Activated naive CD4-positive, alpha-beta T cell (primary cell): ENCODE measurements at places on chromosomes 2 and 18.

- no peak for DNase-seq
Observed at GRCh38 chr2:181746844-181747243, 66.5 kb upstream of the NEUROD1 start.

DNA sequence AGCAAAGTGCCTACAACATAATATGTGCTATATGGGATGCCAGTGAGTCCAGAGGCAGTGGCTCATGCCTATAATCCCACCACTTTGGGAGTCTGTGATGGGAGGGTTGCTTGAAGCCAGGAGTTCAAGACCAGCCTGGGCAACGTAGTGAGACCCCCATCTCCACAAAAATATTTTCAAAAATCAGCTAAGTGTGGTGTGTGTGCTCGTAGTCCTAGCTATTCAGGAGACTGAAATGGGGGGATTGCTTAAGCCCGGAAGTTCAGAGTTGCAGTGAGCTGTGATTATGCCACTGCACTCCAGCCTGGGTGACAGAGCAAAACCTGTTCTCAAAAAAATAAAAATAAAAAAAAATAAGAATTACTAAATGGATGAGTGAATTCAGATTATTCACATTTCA, 23.4 kb downstream of the OTX1 start:
- no peak for DNase-seq

DNA sequence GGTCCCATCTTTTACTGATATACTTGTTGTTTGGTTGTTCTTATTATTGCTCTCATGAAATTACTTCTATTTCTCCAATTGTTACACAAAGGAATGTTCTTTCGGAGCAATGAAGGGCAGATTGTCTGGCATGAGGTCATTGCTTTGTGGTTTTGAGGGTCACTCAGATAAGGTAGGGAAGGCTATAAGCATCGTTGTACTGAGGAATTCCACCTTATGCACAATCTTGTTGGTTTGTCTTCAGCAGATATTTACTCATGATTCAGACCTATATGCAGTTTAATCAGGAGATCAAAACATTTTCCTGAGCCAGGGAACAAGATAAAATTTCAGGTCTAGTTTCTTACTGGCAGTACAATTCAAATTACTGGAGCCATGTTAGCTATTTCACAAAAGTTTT, 163.0 kb upstream of the SPHKAP start:
- no peak for DNase-seq

DNA sequence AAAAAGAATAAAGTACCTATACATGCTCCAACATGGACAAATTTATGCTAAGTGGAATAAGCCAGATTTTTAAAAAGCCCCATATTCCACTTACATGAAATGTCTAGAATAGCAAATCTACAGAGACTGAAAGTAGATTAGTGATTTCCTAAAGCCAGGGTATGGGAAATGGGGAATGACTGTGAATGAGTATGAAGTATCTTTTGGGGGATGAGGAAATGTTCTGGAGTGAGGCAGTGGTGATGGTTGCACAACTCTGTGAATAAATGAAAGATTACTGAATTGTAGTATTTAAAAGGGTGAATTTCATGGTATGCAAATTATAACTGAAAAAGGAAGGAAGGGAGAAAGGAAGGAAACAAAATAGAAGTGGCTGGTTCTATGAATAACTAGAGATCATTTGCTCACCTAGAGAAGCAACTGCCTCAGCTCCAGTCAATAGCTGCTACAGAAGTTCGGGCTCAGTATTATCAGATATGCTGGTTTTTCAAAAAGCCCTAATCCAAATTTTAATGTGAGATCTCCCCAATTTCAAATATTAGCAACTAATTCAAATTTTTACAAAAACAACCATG, 39.3 kb downstream of the MAP3K2 start:
- DNase-seq = no peak

DNA sequence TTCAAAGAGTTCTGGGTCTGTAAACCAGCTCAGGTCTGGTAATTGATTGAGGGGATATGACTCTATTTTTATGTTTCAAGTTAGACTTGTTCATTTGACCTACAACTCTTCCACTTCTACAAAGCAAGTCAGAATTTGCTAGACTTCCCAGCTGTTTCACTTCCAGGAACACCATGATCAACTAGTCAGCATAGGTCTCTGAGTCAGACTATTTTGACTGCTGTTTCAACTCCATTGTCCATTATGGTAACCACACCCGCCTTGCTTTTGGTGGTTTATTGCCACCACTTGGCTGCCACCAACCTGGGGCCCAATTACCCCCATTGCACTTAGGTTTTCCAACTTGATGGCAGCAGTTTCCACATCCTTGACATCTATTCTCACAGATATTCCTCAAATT, 116.6 kb downstream of the LAMA3 start:
- DNase-seq = no peak

DNA sequence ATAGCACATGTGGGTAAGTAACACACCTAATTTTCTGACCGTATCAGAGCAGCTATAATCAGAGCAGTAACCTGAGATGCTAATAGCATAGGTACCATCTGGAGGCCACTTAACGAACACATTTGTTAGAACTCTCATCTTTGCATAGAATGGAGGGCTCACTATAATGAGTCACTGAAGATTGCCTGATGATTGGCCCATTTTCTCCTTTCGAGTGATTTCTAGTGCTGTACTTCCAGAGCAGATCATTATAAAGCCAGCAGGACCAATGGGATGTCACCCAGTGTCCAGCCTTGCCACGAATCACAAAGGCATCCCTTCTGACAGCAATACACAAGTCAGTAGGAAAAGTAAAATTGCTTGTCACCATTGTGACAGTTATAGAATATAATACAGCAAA, 81.7 kb upstream of the REV1 start:
- no peak for DNase-seq

GRCh38 chr2:3302421-3302750, 75.2 kb downstream of the EIPR1 start:
- DNase-seq = no peak

DNA sequence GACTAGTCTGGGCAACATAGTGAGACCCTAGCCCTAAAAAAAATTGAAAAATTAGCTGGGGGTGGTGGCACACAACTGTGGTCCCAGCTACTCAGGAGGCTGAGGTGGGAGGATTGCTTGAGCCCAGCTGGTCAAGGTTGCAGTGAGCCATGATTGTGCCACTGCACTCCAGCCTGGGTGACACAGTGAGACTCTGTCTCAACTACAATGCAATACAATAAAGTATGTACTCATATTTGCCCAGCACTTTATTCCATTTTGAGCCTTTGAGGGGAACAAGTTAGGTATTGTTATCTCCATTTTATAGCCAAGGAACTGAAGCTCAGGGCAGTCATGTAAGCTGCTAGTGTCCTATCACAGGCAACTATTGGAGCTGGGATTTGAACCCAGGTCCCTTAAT, 49.3 kb upstream of the PLB1 start:
- no peak for DNase-seq

DNA sequence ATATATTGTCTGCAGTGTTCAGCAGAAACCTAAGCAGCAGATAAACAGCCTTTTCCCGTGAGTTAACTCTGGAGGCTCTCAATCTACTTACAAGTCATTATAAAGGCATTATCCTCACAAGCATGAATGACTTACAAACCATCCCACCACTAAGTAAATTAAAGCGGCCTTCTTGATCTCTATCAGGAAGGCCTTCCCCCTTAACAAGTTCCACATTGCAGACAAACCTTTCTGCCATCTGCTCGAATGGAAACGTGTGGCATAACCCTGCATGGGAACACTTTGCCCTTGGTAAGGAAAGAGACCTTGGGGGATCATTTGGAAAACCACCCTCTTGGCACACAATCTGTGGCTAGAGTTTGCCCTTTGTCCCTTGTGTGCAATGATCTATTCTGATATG, 199.5 kb downstream of the OSR1 start:
- no peak for DNase-seq

DNA sequence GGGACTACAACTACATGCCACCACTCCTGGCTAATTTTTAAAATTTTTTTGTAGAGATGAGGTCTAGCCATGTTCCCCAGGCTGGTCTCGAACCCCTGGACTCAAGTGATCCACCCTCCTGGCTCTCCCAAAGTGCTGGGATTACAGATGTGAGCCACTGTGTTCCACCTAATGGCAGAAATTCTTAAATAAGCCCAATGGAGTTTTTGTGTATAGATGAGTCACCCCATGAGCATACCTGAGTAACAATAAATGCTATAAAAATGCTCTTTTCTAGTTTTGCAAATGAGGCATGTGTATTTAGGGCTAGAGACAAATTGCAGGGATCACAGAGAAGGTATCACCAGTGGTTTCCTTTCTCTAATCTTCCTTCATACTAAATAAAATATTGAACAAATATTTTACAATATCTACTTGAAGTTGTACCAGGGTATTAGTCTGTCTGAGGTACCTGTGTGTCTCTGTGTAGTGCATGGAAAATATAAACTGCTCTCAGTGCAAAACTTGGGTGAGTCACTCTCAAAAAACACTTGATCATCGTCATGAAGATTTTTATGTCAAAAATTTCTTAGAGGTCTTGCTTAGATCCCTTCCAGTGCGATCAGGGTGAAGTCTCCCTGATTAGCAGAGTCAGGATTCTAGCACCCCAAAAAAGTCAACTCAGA, 337.1 kb upstream of the MMADHC start:
- no peak for DNase-seq

DNA sequence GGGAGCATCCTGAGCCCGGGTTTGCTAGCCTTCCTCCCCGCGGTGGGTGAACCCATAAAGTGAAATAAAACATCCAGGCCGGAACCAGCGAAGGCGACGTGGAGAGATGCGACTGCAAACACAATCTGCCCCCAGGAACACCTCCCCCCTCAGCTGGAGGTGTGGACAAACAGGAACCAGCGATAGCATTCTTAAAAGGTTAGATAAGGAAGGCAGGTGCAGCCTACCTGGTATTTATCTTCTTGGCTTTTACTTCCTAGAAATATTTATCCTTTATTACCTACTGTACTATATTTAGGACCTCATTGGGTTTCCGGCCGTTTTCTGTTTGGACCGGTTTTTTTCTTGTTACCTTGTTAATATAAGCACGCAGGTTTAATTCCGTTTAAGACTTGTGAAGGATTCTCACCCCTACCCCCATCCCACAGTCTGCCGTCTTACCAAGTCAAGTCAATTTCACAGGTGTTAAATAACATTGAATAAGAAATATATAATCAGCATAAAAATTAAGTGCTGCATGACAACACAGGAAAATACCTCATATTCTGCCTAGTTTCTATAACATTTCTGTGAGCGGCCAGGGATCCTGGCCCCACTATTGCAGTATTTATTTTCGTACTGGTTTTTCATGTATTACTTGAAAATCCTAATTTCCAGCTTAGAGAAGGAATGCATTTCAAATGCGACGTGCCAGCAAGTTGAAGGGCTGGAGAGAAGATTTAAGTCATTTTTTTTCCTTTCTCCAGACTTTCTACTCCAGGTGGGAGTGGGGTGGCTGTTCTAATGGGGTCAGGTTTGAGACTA, 224.0 kb upstream of the ID2 start:
- no peak for DNase-seq

DNA sequence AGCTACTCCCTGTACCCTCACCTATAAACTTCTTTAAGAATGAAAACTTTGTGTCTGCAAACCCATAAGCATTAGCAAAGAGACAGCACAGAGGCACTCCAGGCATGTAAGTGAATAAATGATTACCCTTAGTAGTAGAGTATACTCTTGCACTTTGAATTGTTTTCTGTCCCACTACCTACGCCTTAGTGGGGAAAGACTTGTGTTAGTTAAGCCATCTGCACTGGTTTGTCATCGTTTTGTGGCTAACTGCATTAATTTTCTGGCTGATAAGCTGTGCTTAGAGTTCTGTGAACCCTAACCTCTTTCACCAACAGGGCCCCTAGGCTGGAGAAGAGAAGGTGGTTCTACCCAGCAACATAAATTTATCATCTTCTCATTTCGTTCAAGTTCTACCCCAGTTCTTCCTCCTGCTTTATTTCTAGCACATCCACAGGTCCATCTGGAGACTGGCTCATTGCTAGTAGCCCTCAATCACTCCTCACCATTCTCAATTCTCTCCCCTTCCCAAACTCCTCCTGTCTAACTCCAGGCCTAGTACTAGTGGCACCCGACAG, 710 bp downstream of the LMAN2L start:
- DNase-seq = no peak

DNA sequence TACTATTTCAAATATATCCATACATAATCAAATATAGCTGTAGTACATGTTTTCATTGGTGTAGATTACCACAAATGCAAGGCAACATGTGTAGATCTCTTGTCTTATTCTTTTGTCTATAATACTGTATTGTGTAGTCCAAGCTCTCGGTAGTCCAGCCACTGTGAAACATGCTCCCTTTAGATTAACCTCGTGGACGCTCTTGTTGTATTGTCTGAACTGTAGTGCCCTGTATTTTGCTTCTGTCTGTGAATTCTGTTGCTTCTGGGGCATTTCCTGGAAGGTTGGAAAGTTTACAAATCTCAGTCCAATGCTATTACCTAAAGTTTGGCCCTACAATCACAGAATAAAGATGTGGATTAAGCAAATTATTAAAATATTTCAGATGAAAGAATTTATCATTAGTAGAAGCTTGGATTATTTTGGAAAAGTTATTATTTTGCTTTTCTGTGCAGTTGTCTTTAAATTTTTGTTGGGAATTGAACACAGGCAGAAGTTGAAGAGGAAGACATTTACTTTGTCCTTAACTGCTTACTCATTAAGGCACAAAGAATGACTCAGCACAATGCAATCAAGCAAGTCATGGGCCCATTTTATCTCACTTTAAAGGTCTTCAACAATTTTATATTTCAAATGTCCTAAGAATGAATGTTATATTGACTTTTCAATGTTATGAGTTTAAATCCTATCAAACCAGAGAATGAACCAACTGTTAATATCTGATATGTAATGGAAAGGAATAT, 103.4 kb upstream of the CAVIN2 start:
- no peak for DNase-seq

DNA sequence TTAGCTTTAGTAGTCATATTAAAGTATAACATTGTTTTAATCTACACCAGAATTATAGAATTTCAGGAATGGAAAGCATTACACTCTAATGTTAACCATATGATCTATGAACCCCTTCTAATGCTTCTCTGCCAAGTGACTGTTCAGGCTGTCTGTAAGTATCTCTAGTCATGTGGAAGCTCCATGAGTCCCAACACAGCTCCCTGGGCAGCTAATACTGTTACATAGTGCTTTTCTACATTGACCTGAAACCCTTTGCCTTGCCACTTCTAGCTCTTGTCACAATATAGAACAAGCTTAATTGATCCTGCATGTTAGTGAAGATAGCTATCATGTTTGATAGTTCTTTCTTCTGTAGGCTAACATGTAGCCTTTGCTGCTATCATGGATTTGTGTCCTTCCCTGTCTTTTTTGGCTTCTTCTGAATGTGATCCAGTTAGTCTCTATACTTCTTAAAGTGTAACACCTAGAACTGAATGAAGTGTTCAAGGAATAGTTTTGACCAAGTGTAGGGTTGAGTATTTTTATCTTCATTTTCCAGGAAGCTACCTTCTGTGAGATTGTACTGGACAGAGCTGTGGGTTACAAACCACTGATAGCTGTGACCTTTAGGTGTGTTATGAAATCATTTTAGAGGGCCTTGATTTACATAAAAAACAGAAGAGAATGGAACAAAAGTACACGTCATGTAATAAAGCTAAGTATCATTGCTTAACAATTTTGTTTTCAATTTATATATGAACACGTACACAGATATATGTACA, 23.7 kb downstream of the BABAM2 start:
- DNase-seq = no peak

GRCh38 chr2:240745962-240746361, 54.3 kb downstream of the AQP12A start:
- DNase-seq = no peak
